ENCODE measurements at places on chromosomes 16 and 17.
A peak's percentile ranks its signal among the peaks of the same experiment; 100 is the strongest.

- DNase-seq, result no peak
These were observed 48.9 kb downstream of the RABEP1 start for GRCh38 chr17:5330981-5331380.

DNA sequence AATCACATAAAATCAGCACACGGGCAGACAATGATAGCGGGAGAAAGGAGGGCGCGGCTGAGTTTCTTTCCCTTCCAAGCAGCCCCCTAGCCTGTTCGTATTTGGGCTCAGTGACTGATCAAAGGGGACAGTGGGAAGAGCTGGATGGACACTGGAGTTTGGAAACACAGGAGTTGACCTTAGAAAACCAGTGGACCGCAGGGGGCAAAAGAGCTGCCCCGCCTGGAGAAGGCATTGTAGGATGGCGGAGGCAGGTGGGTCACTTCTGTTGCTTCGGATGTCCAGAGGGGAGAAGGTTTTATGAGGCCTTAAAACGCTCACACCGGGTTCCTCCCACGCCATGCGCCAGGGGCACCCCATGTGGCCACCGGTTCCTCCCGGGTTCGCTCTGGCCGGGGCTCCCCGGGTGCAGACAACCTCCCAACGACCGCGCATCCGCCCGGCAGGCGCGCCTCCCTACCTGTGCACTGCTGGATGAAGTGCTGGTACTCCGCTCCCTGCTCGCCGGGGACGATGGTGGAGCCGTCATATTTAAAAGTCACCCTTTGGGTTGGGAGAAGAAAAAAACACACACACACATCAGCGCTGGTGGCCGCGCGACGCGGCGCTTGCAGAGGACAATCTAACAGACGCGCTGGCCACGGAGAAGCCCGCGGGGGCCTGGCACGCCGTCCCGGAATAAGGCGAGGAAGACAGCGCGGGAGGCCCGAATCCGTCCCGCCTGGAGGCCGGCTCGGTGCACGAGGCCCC is 662 bp downstream of the COTL1 start:
- DNase-seq, result peak; percentile 59

DNA sequence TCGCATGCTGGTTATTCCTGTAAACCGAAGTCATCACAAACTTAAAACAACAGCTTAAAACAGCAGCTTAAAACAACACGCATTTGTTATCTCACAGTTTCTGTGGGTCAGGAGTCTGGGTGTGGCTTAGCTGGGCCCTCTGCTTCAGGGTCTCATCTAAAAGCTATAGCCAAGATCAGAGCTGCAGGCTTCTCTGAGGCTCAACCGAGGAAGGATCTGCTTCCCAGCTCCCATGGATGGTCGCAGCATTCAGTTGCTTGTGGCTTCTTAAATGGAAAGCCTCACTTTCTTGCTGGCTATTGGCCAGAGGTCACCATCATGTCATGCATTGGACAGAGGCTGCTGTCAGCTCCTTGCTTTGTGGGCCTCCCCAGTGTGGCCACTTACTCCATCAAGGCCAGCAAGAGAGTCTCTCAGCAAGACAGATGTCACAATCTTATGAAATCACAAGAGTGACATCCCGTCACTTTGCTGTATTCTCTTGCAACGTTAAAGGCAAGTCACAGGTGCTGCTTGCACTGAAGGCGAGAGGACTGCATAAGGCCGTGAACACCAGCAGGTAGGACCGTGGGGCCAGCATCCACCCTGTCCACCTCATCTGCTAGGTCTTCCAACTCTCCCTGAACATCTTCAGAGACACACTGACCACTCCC is 117.9 kb upstream of the TNRC6C start:
- no peak for DNase-seq

DNA sequence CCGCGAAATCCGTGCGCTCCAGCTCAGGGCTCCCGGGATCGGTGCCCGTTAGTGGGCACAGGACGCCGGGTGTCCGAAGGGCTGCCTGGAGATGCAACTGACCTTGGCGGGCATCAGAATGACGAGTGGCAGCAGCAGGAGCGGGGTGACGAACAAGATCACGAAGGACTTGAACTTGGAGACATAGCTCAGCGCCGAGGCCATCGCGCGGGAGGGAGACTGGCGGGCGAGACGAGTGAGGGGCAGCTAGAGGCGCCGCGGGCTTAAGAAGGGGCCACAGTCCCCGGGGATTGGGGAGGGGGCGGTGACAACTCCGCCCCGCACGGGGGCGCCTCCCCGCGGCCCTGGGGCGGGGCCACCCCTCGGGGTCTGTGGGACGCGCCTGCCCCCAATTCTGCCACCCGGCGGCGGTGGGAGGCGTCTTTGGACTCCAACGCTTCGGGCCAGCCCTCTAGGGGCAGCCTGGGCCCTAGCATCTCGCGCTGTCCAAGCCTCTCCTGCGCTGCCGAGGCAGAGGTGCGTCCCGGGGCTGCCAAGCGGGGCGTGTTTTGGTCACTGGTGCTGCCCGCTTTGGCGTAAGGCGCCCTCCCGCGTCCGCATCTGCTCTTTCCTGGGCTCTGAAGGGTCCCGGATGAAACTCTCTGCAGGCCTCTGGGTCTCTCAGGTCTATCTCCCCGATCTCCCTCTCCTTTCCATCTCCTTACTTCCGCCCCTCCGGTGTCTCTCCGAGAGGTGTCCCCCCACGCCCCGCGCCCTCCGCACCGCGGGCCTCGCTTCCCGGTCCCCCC is at the start of gene SLC13A5:
Gene SLC13A5, minus strand, starts transcription at position 240 of the 788 bp plus-strand sequence. Its CDS starts 36 bp downstream, at position 204.
- DNase-seq, result no peak

DNA sequence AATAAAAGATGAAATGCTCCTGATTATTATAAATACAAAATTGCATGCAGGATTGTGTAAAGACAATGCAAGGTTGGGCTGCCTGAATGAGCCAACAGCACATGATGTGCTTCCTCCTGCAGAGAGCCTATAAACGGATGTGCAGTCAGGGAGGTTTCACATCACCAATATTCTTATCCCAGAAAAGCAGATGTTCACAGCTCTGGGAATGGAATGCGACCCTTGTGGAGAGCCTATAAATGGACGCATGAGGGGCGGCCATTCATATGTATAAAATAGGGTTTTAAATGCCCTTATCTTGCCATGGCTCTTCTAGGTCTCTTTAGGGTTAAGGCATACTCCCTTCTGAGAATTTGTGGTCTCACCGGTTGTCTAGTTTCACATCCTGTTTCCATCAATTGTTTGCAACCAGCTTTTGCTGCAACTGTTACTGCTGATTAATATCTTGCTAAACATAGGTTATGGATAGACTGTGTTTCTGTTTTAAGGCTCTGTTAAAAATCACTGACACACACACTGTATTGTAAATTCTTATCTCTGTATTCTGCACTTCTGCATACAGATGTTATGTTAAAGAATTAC is 31.9 kb downstream of the SLFN11 start:
- DNase-seq, result no peak

- DNase-seq, result no peak
These were observed 23.3 kb downstream of the CPNE2 start for GRCh38 chr16:57115514-57116182.

GRCh38 chr17:38671939-38672720 is 2.6 kb downstream of the EPOP start:
- no peak for DNase-seq

DNA sequence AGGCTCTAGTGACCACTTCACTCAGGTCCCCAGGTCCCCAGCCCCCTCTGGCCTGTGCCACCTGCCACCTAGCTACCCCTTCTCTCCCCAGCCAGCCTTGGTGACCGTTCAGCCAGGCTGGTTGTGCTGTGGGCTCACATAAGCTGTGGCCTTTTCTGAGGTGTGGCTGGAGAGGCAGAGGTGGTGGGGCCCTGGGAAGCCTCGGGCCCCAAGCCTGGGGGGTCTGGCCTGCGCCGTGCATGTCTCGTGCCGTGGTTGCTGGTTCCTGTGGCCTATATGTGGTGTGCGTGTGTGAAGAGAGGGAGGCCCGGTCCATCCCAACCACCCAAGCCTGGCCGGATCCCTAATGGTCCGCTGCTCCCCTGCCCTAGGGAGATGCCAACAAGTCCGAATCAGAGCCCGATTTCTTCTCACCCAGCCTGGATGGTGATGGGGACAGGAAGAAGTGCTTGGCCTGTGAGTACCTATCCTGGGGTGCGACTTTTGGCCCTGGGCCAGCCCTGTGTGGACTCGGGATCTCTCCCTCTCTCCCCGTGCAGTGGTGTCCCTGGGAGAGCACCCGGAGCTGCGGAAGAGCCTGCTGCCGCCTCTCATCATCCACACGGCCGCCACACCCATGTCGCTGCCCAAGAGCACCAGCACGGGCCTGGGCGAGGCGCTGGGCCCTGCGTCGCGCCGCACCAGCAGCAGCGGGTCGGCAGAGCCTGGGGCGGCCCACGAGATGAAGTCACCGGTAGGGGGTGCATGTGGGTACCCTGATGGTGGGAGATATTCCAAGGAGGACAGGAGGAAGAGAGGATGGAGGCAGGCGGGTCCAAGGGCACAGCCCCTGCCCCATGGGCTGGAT is 35.9 kb downstream of the CACNA1G start:
- DNase-seq, result no peak

DNA sequence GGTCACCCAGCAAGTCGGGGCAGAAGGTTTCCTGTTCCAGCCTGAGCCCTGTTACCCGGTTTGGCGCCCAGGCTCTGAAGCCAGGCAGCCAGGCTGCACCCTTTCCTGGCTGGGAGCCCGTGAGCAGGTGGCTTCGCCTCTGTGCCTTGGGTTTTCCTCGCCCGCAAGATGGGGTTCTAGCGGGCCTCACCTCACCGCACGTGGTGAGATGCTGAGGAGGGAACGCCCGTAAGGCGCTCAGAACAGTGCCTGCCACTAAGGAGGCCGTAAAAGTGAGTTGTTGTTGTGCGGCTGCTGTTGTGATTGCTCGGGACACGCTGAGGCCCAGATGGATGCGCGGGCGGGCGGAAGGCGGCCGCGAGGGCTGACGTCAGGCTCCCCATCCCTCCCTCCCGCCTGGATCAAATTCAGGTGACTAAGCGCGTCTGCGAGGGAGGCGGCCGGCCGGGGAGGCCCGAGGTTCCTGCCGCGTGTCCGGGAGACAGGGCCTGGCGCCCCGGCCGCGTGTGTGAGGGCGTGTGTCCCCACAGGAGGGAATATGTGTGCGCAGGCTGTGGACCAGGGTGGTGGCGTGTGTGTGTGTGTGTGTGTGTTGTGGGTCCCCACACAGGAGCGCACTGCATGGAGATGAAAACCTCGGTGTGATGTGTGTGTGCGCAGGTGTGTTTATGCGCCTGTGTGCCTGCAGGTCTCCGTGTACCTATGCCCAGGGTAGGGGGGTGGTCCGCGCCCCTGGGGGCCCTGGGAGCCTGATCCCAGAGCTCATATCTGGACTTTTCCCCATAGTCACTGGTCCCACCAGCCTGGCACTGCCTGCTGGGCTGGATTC is 4.3 kb downstream of the CAMKK1 start:
- DNase-seq, result no peak

GRCh38 chr17:75146592-75146991 is 7.7 kb downstream of the JPT1 start:
- DNase-seq, result no peak

DNA sequence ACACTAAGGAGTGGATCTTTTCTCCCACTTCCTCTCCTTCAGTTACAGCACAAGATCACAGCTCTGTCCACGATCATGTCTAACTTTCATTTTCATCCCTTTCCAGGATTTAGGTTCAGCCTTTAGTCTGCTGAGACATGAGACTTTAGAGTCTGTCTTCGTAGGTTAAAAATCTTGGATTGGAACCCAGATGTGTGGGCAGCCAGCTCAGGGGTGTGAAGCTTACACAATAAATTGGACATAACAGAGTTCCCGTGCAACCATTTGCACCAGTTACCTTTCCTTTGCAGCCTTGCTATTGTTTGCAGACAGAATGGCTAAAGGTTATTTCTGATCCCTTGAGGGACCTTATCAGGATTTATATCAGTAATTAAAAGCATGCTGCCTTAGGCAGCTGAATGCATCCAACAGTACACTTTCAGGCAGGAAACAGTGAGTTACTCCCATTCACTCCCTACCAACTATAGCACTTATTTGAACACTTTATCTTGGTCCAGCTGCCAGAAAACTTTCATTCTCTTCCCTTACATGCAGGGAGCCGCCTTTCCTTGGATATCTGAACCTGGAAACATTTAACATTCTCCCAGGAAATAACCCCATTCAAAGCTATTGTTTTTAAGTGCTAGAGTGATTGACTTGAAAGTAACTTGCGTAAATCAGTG is 87.3 kb downstream of the TMEM100 start:
- DNase-seq, result no peak

DNA sequence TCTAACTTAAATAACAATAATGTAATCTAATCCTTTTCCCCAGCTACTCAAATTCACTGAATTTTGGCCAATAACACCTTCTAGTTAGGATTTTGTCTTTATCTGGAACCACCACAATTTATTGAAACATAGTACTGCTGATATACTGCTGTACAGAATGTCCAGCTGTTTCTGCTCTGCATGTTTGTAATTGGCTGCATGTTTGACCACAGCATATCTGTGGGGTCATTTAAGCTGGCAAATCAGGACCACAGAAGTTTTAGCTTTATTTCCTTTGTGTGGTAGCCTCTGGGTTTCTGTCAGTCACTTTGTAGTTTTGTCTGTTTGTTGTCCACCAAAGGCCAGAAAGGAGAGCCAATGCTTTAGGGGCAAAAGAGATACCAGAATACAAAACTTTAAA is 22.2 kb upstream of the RAB11FIP4 start:
- DNase-seq, result no peak

DNA sequence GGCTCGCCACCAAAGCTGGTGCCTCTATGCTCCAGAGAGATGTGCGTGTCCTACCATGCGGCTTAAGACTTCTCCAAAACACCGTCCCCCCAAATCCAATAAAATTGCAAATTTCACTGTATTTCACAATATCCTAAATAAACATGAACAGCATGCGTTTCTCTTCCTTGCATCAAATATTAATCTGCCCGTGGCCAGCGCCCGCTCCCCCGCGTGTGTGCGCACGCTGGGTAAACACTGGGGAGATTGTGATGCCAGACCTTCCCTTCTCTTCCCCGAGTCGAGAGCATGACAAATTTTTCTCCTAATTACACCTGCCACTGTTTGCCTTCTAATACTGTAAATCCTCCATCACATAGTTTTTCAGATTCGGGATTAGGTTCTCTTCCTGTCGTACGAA is 148.1 kb downstream of the MRM1 start:
- DNase-seq, result no peak

GRCh38 chr16:48619547-48619946 is 9.6 kb upstream of the N4BP1 start:
- DNase-seq, result no peak

DNA sequence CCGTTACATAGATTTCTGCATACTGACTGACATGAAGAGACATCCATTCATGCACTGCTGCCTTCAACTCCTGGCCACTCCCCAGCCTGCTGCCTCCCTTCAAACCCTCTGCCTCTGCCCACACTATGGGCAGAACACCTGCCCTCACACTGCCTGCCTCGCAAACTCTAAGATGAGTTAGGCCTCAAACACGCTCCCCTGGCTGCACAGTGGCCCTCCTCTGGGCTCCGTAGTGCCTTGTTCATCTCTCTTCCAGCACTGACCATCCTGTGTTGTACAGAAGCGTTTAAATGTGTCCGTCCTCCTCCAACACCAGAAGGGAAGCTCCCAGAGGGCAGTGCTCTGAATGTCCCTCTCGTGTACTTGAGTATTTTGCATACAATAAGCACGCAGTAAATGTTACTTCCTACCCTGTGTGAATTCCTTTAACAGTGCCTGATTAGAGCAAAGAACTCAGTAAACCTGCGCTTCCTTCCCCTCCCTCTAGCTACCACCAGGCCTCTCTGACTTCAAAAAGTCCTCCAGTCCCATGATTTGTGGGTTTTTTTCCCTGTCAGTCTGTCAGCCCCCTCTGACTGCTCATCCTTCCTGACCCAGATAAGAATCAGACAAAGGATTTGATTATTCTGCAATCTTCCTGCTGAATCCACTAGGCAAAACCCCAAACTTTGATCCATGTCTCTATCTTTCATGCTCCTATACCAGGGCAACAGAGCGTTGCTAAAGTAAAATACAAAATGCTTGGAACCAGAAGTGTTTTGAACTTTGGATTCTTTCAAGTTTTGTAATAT is 3.9 kb downstream of the DHX33 start:
- no peak for DNase-seq

- peak; percentile 76 for DNase-seq
These were observed 5.7 kb downstream of the LAT start for GRCh38 chr16:28990375-28991040.

Data from activated naive CD4-positive, alpha-beta T cell treated with Interleukin-2 at 50 U/mL for 16 hours (primary cell).